Stimulated activated CD4-positive, alpha-beta T cell treated with anti-CD3 and anti-CD28 coated beads, TNF-alpha, amount 100 ng/mL, for 1 hour (primary cell): ENCODE measurements at places on chromosomes 1 and 21.

DNA sequence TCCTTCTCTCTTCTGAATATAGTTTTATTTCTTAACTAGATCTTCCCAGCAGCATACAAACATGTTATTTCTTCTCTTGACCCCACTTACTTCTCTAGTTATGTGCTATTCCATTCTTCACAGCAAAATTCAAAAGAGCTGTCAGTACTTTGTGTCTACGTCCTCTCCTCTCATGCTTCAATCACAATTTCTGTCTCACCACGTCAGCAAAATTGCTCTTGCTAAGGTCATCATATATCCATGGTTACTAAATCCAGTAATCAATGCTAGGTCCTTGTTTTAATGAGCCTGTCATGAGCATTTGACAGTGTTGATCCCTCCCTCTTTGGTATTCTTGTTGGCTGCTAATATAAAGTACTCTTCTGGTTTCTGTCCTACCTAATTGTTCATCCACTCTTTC lies 214.2 kb downstream of the DENND1B start:
- DNase-seq: no peak

DNA sequence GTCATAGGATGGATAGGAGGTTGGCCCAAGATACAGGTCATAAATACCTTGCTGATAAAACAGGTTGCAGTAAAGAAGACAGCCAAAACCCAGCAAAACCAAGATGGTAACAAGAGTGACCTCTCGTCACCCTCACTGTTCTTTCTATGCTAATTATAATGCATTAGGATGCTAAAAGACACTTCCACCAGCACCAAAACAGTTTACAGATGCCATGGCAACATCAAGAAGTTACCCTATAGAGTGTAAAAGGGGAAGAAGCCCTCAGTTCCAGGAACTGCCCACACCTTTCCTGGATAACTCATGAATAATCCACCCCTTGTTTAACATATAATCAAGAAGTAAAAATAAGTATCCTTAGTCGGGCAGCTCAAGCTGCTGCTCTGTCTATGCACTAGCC lies 671.9 kb downstream of the PTPRC start:
- no peak for DNase-seq

- no peak for DNase-seq
Measured at GRCh38 chr1:180042988-180043622, 88.5 kb downstream of the CEP350 start.

GRCh38 chr1:214568328-214568727 lies 16.9 kb upstream of the PTPN14 start:
- DNase-seq: no peak

- DNase-seq: no peak
Measured at GRCh38 chr21:33824156-33824941, 91.3 kb downstream of the ATP5PO start.

DNA sequence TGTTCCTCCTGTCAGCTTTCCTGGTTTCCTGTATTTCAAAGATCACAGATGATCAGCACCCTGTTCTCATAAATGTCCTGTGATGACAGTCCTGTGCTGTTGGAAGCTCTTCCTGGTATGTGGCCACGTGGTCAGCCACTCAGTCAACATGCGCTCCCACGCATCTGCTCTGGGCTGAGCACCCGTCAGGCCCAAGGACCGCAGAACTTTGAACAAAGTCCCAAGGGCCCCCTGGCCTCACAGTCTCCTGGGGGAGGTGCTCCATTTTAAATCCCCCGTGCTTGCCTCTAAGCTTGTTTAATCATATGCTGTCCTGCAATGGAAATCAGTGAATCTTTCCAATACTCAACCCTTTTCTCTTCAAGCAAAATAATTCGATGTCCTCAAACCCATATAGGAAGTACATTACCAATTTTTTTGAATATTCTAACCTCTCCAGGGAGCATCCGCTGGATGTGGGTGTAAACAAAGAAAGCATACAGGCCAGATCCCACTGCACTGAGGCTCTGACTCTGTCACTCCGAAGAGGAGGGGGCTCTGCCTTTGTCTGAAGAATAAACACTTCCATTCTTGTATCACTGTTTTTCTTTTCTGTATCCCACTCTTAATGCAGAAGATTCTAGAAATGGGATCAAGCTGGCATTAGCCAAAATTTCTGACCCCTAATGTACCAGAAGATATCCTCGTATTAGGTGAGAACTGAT lies 250.3 kb downstream of the SDCCAG8 start:
- no peak for DNase-seq

DNA sequence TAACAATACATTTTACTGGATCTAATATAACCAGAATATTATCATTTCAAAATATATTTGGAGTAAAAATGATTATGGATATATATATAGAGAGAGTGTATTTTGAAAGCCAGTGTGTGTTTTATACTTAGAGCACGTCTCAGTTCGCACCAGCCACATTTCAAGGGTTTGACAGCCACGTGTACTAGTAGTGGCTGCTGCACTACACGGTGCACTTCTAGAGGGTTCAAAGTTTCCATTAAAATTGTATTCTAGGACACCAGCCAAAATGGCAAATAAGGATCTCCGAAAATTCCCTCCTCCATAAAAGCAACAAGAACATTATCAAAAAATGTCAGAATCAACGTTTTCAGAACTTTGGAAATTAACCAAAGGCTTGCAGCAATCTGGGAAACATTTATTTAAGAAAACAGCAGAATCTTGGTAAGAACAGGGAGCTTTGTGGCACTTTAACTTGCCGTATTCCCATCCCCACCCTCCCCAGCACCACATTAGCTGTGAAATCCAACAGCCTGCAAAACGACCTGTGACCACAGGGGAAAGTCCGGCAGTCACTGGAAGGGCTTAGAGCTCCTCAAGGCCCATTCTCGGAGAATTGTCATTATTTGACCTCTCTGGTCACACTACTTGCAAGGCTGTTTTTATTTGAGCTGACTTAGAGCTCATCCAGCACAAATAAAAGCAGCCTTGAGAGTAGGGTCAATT lies 33.5 kb upstream of the MRPS6 start:
- DNase-seq: no peak

GRCh38 chr21:46423546-46424038 lies 35.1 kb upstream of the DIP2A start:
- DNase-seq: no peak

- no peak for DNase-seq
Measured at GRCh38 chr1:81437649-81438048, 363.1 kb upstream of the ADGRL2 start.

DNA sequence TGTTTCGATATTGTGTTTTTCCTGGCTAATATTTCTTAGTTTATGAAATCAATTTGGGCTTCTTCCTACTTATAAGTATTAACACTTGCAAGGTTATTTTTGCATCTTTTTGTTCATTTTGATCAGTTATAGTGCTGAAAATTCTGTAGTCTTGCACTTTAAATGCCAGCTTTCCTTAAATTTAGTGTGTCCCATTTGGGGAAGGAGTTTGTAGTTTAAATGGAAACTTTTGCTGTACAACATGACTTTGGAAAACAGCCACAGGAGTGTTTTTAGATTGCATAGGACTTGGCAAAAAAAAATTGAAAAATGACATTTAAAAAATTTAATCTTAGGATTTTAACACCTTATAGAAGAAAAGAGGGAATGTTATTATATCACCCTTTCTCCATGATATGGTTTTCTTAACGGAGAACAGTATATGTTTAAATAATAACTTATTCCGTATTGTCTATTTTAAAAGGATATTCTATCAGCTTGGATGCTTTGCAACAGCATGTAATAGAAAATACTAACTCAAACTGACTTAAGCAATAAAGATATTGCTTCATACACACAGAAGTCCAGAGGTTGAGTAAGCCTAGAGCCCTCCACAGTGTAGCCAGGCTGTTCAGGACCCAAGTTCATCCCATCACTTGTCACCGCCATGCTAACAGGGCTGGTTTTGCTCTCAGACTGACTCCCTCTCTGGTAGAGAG lies 53.8 kb downstream of the LYPLAL1 start:
- no peak for DNase-seq

- no peak for DNase-seq
Measured at GRCh38 chr1:158972841-158973240, 36.9 kb upstream of the IFI16 start.

GRCh38 chr1:202276081-202276715 lies 65.5 kb downstream of the UBE2T start:
- DNase-seq: no peak

GRCh38 chr21:33024201-33025103 lies 1.3 kb upstream of the OLIG2 start:
- no peak for DNase-seq

DNA sequence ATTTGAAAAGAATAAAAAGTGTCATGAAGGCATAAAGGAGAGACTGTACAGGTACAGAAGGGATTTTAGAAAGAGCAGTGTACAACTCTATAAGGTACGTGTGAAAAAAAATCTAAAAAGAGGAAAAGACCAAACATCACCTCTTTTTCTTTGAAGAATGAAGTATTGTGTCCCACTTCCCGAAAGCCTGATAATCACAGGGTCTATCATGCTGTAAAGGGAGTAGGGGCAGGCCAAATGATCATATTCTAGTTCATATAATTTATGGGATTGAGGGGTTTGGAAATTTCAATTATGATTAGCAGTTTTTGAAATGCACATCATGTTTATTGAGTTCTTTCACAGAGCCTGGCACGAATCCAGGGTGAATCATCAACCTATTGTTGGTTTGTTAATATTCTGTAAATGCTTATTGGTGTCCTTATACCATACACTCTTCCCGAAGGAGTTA lies 910 bp upstream of the RERE start:
- DNase-seq: no peak

DNA sequence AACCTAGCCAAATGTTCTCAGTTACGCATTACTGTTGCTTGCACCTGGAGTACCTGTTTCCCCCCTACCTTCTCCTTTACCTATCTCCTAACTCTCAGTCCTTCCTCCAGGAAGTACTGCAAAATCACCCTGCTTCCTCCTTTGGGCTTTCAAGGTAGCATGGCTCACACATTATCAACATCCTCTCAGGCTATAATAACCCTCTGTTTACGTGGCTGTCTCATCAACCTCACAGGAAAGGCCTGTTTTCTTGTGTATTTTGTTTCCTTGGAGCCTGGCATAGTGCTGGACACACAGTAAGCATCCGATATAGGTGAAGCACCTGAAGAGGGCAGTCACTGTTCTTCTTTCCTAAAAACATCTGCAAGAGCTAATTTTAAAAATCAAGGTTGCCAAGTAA lies 32.7 kb upstream of the ANGPTL7 start:
- DNase-seq: no peak

DNA sequence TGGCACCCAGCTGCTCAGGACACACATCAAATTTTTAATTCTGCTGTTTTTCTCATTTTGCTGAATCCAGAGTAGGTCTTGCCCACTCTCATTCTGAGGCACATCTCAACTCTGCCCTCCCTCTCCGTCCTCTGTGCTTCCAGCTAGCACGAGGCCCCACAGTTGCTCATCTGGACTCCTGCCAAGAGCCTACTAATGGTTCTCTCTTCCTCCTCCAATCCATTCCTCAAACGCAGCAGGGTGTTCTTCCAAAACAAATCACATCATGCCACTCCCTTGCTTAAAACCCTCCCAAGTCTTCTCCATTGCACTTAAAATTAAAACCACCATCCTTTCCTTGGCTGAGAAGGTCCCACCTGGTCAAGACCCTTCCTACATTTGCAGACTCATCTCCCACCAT lies 49.8 kb upstream of the SCAF4 start:
- DNase-seq: no peak

GRCh38 chr1:154474802-154475201 lies 27.2 kb upstream of the TDRD10 start:
- no peak for DNase-seq

DNA sequence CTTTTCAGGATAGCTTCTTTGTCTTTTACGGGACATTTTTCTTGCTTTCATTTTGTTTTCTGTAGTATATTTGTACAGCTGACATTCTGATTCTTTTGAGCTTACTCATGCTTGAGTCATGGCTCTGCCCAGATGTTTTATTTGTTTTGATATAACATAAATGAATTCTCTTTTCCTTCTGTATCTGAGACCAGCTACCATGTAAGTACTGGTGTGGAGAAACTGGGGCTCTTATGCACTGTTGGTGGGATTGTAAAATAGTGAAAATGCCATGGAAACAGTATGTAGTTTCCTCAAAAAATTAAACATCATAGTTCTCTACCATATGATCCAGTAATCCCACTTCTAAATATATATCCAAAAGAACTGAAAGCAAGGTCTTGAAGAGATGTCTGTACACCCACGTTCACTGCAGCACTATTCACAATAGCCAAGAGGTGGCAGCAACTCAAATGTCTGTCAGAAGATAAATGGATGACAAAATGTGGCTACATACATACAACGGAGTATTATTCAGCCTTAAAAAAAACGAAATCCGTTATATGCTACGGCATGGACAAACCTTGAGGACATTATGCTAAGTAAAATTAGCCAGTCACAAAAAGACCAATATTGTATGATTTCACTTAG lies 61.4 kb downstream of the EIF2B3 start:
- no peak for DNase-seq

- DNase-seq: no peak
Measured at GRCh38 chr1:117231748-117232373, 21.1 kb upstream of the VTCN1 start.
